ENCODE measurements at places on chromosomes 4 and X.
A peak's percentile ranks its signal among the peaks of the same experiment; 100 is the strongest.

DNA sequence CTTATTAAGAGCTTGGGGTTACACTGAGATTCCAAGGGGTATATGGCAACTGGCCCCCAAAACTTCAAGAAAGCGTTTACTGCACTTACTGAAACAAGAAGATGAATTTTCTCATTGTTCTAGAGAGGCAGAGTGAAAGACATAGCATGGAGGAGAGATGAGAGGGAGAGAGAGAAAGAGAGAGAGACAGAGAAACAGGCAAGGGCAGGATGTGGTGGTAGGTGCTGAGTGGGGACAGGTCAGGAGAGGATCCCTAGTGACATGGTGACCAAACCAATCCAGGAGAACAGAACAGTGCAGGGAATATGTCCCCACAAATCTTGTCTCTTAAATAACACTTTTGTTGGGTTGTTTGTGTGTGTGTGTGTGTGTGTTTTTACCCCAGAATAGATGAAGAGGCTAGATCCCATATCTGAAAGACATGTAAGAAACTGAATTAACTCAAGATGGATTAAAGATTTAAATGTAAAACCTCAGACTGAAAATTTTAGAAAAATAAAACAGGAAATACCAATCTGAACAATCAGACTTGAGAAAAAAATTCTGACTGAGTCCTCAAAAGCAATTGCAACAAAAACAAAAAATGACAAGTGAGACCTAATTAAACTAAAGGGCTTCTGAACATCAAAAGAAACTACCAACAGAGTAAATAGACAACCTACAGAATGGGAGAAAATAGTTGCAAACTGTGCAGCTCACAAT, 202.2 kb downstream of the QDPR start:
- H3K4me1 ChIP-seq = peaks cover 5% of the 10 kb centered on the region
- DNase-seq = no peak
- no peaks in the 10 kb centered on the region for H3K36me3 ChIP-seq
- H3K27me3 ChIP-seq = peaks cover 11% of the 10 kb centered on the region
- no peak overlapping the region for H3K27ac ChIP-seq

DNA sequence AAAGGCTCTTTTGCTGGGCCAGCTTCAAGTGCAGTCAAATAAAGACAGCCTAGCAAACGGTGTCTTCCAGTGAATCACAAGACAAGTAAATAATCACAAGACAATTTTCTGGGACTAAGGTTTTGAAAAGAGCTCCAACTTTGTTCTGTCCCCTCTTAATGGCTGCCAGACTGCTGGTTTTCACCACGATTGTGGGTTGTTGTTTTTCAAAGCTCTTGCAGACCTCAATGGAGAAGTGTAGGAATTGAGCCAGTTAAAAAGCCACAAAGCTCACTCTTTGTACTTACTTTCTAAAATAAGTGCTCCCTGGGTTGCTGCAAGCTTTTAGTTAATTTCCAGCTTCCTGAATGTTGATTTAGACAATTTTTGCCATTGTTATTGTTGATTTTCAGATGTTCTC, 405.8 kb upstream of the HTR2C start:
- H3K4me1 ChIP-seq = no peaks in the 10 kb centered on the region
- H3K27ac ChIP-seq = no peak overlapping the region
- H3K4me3 ChIP-seq = no peak overlapping the region
- no peak for DNase-seq
- H3K27me3 ChIP-seq = no peaks in the 10 kb centered on the region

DNA sequence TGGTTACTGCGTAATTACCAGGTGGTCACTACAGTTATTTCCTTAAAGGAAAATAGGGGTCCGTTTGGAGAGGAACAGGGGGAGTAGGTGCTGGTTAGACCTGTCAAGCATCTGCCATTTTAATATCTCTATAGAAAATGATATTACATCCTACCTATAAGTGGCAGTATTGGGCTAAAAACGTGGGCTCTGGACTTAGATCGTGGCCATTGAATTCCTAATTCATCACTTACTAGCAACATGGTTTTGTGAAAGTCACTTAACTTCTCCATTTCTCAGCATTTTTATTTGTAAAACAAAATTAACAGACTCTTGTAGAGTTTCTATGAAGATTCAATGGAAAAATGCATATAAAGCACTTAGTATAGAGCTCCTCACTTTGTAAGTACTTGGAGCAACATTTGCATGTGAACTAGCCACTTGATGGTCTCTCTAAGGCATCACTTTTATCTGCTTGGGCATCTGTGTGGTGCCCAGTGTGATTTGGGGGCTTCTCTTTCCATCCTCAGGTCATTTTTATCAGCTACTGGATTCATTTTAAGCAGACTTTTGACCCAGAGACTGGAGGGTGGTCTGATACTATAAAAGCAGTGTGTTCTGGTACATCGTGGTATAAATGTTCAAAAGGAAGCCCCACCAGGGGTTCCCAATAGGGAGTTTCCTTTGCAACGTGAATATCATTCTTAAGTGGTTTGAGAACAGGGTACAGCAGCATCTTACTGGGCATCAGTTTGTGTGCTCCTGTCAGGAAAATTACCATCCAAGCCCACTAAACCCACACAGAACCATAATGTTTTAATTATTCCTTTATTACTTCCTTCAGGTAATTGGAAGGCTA, 42.7 kb upstream of the RASSF6 start:
- no peak overlapping the region for H3K27ac ChIP-seq
- no peaks in the 10 kb centered on the region for H3K36me3 ChIP-seq
- H3K27me3 ChIP-seq = no peaks in the 10 kb centered on the region
- H3K4me1 ChIP-seq = no peaks in the 10 kb centered on the region
- no peak overlapping the region for H3K4me3 ChIP-seq
- DNase-seq = no peak

GRCh38 chrX:153800177-153800722, 5.8 kb downstream of the SSR4 start:
- DNase-seq = no peak
- H3K36me3 ChIP-seq = no peaks in the 10 kb centered on the region
- H3K4me1 ChIP-seq = peaks cover 8% of the 10 kb centered on the region
- no peak overlapping the region for H3K4me3 ChIP-seq

DNA sequence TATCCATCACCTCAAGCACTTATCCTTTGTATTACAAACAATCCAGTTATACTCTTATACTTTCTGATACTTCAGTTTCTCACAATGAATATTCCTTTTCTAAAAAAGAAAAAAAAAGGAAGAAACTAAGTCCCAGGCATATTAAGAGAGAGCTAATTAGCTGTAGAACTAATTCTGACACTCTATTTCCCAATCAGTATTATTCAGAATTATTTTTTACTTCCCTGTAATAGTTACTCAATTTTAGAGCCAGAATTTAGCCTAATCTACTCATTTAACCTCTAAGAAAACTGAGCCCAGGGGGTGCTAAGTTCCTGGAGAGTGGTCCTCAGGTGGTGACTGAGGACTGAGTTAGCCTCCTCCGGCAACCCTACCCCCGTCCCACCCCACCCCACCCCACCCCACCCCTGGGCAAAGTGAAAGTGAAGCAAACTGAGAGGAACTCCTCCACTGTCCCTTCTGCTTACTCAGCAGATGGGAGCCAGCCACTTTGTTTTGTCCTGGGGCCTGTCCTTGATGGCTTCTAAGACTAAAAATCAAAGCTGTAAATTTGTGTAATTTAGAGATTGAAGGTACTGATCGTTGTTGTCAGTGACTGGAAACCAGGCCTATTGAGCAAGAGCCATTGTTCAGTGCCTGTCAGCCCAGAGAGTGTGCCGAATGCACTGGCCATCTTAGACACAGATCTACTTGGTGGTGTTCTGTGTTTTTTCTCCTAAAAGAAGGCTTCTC, 162.1 kb downstream of the CBR4 start:
- H3K4me3 ChIP-seq = no peak overlapping the region
- DNase-seq = no peak
- H3K36me3 ChIP-seq = no peaks in the 10 kb centered on the region
- H3K27ac ChIP-seq = no peak overlapping the region

DNA sequence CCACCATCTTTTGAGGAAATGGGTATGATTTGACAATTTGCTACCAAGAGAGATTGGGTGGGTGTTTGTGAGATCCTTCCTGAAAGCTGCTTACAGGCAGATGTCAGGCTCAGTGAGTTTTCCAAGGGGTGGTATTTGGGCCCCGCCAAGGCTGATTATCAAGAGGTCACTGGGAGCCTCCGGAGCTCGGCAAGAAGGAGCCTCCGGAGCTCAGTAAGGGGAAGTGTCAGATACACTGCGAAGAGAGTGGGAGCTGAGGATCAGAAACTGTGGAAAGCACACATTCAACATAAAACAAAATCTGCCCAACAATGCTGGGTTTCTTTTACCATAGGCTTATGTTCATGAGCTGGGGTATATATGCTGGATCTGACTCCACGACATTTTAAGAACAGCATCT, 714 bp downstream of the RTL3 start:
- no peaks in the 10 kb centered on the region for H3K27me3 ChIP-seq
- DNase-seq = no peak
- H3K4me1 ChIP-seq = peaks cover 2% of the 10 kb centered on the region
- no peak overlapping the region for H3K27ac ChIP-seq

- peaks cover 3% of the 10 kb centered on the region for H3K36me3 ChIP-seq
- peak overlapping the region; percentile 83 for H3K4me3 ChIP-seq
- peak; percentile 21 for DNase-seq
- no peak overlapping the region for H3K27ac ChIP-seq
Observed at GRCh38 chr4:101418055-101418454, 70.7 kb upstream of the PPP3CA start.

- H3K36me3 ChIP-seq = no peaks in the 10 kb centered on the region
- H3K27ac ChIP-seq = no peak within 1 kb of the TSS
- peaks cover 4% of the 10 kb centered on the region for H3K4me1 ChIP-seq
- H3K27me3 ChIP-seq = no peaks in the 10 kb centered on the region
- no peak for DNase-seq
Observed at GRCh38 chrX:153401133-153401764, at the start of gene PNMA6E. Gene PNMA6E, minus strand, starts transcription at chrX:153401350. Its CDS starts 2,501 bp downstream, at chrX:153398849.

GRCh38 chr4:26051240-26051639, 137.2 kb downstream of the SMIM20 start:
- H3K36me3 ChIP-seq = peaks cover 8% of the 10 kb centered on the region
- no peak overlapping the region for H3K4me3 ChIP-seq
- DNase-seq = no peak
- H3K27me3 ChIP-seq = peaks cover 23% of the 10 kb centered on the region
- H3K27ac ChIP-seq = no peak overlapping the region

DNA sequence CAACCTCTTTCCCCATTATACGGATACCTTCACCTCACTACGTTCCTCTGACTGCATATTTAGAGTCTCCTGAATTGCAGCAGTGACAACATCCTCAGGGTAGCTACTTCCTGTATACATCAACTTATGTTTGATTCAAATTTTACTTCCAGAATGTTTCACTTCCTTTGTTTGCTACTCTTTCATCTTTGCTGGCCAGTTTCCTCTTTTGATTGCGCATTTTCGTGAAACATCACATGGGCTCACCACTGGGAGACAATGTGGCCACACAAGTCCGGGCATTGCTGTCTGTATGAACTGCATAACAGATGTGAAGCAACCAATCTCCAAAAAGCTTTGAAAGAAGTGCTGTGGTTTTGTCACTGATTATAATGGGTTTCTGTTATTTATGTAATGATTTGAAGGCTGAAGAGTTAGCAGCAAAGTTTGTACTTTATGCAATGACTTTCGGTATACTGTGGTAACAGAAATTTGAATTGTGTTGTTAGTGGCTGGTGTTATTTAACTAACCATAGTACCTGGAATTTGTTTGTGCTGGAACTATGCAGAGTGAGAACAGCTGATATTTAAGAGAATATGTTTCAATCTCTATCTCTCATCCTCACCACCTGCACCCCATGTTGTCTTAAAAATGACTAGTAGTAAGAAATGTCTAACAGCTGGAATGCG, 7.4 kb downstream of the SNCA start:
- no peaks in the 10 kb centered on the region for H3K36me3 ChIP-seq
- peak overlapping the region; percentile 39 for H3K4me3 ChIP-seq
- DNase-seq = no peak
- no peak overlapping the region for H3K27ac ChIP-seq
- H3K27me3 ChIP-seq = peaks cover 15% of the 10 kb centered on the region
- peaks cover 11% of the 10 kb centered on the region for H3K4me1 ChIP-seq

GRCh38 chr4:72954811-72955210, 114.7 kb downstream of the COX18 start:
- no peaks in the 10 kb centered on the region for H3K4me1 ChIP-seq
- H3K36me3 ChIP-seq = peaks cover 4% of the 10 kb centered on the region
- H3K27ac ChIP-seq = no peak overlapping the region
- peaks cover 20% of the 10 kb centered on the region for H3K27me3 ChIP-seq

DNA sequence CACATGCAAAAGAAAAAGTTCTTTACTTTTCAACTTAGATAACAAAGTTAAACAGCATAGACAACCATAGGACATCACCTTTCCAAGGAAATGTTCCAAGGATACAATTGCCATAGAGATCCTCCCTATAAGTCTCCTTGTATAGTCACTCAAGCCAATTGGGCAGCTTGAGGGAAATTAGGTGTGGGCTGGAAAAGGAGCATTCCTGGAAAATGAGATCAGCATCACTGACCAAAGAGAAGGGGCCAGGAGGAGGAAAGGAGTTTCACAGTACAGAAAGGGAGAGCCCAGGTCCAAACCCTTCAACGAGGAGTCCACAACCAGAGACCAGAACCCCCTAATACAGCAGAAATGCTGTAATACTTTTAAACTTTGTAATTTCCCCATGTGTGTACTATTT, 91.5 kb upstream of the PPARGC1A start:
- no peak overlapping the region for H3K27ac ChIP-seq
- H3K4me1 ChIP-seq = no peaks in the 10 kb centered on the region
- H3K36me3 ChIP-seq = no peaks in the 10 kb centered on the region

GRCh38 chr4:27717431-27717755, 856.8 kb downstream of the STIM2 start:
- no peaks in the 10 kb centered on the region for H3K36me3 ChIP-seq
- H3K27me3 ChIP-seq = no peaks in the 10 kb centered on the region
- H3K27ac ChIP-seq = no peak overlapping the region
- H3K4me1 ChIP-seq = no peaks in the 10 kb centered on the region
- no peak overlapping the region for H3K4me3 ChIP-seq

GRCh38 chr4:85734424-85734831, 259.5 kb downstream of the ARHGAP24 start:
- no peaks in the 10 kb centered on the region for H3K36me3 ChIP-seq
- no peaks in the 10 kb centered on the region for H3K27me3 ChIP-seq

GRCh38 chr4:168535689-168536088, 38.8 kb downstream of the PALLD start:
- H3K27ac ChIP-seq = no peak overlapping the region
- no peak overlapping the region for H3K4me3 ChIP-seq
- no peak for DNase-seq
- peaks cover 4% of the 10 kb centered on the region for H3K4me1 ChIP-seq
- H3K36me3 ChIP-seq = no peaks in the 10 kb centered on the region

- H3K27ac ChIP-seq = no peak overlapping the region
- no peak for DNase-seq
- no peaks in the 10 kb centered on the region for H3K36me3 ChIP-seq
- no peak overlapping the region for H3K4me3 ChIP-seq
Observed at GRCh38 chr4:52372747-52373146, 286.4 kb downstream of the USP46 start.

DNA sequence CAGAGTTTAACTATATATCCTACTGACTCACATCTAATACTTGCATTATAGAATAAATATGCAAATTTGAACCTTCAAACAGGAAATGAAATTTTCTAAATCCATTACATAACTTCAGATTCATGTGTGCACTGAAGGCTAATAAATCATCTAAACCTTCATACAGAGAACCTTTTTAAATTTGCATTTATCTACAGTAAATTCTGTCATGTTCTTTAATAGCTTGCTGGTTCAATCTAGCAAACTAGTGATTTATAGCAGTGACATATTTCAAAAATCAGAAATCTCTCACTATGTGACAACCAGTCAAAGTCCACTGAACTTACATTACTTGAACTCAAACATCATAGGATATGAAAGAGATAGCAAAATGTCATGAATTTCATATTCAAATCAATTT, 65.1 kb downstream of the LRBA start:
- H3K36me3 ChIP-seq = peaks cover 5% of the 10 kb centered on the region
- no peak overlapping the region for H3K4me3 ChIP-seq
- no peaks in the 10 kb centered on the region for H3K27me3 ChIP-seq
- H3K4me1 ChIP-seq = peaks cover 38% of the 10 kb centered on the region
- H3K27ac ChIP-seq = no peak overlapping the region
- no peak for DNase-seq

Measured in T-helper 17 cell (primary cell).